ENCODE measurements at places on chromosomes 4 and X. TPM values are rescaled to one million over a fixed set of nuclear protein-coding genes. Genes with fewer than 3 reads are reported as not detected.

The MORF4L2 gene
- 287 TPM for total RNA-seq

The XAGE2 gene
- not detected for total RNA-seq

The AFF2 gene
- under 0.01 TPM for total RNA-seq

- no peak for DNase-seq
These were observed 13.3 kb downstream of the CYP4V2 start for GRCh38 chr4:186204686-186205085.

DNA sequence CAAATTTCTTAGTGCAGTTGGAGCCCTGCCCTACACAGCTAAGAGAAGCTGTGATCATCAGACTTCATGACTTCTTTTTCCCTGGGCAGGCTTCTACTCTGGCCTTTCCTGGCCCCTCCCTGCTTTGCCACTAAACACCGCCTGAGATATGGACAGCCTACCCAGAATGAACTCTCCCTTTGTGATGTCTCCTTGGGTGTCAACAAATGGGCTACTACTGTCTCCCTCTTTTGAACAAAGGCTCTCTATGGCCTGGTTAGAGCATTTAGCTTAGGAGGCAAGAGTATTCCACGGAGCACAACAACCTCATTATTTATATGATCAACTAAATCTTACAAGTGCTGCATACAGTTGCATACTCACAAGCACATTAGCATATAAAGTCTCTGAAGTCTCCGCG is 127.6 kb upstream of the HCCS start:
- DNase-seq, result no peak
